ENCODE measurements at places on chromosomes 6 and 20. TPM values are rescaled to one million over a fixed set of nuclear protein-coding genes. Genes with fewer than 3 reads are reported as not detected.

LINC00237 gene
- not detected for total RNA-seq

ULBP2 gene
- total RNA-seq = 0.66 TPM

CSNK2B gene
- 106 TPM for total RNA-seq

RBM24 gene
- total RNA-seq = 6.1 TPM

SLC35D3 gene
- not detected for total RNA-seq

SYCP2L gene
- 1.3 TPM for total RNA-seq

RIPOR3 gene
- total RNA-seq = 8.0 TPM

MYCT1 gene
- total RNA-seq = 20.1 TPM

KIAA1586 gene
- total RNA-seq = 16.5 TPM

NRSN1 gene
- not detected for total RNA-seq

TRIM31 gene
- not detected for total RNA-seq

DNA sequence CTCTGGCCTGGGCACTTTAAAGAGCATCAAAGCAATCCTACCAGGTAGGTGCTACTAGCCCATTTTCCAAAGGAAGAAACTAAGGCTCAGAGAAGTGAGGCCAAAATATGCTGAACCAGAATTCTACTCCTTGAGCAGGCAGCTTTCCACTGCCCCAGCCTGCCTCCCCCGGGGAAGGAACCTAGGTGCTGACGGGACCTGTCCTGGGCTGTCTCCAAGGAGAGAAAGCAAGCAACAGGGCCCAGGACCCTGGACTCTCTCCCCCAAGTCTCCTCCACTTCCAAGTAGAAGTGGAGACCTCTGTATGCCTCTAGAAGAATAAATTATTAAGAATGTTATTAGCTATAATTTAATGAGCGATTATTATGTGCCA, 159.5 kb downstream of the MRPL14 start:
- no peak overlapping the region for H3K27ac ChIP-seq
- H3K36me3 ChIP-seq = no peaks in the 10 kb centered on the region
- H3K4me3 ChIP-seq = no peak overlapping the region
- no peaks in the 10 kb centered on the region for H3K4me1 ChIP-seq

DNA sequence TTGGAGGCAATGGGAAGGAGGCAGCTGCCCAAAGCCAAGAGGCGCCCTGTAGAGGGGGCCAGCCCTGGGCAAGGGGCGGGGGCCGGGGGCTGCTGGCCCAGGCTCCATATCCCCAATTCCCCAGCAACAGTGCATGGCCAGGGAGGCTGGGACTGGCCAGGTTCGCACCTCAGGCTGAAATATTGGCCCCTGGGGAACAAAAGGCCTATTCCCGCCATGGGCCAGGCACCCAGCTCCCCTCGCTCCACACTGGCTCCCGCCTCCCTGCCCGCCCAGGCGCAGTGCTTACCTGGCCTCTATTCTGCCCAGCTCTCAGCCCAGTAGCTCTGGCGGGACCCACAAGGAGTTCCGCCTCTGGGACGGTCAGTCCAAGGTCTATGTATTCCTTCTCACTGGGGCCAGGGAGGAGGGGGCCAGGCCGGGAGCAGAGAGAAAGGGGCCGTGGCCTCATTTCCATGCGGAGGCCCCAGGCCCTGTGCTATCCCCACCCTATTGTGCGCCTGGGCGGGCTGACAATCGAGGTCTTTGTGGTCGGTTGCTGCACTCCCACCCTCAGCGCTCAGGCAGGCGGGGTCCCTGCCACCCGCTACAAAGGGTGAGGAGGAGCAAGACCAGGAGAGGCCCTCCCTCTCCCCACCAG, 42.3 kb downstream of the YTHDF1 start:
- peaks cover 2% of the 10 kb centered on the region for H3K27me3 ChIP-seq
- H3K27ac ChIP-seq = no peak overlapping the region
- no peak for DNase-seq

DNA sequence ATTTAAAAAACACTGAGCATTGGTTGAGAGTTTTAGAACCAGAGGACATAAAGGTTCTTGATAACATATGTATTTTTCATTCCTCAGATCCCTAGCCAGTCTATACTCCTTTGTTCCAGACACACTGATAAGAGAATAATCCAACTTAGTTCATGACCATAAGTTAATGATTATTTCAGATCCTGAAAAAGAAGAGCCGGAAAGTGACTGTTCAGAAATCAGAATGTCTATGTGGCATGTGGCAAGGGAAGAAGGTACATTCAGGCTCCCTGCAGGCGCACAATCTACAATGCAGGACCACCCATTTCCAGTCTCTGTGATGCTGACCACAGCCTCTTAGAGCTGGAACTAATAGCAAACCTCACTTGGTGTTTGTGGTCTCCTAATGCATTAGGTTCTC, 666.7 kb upstream of the AGPAT4 start:
- no peaks in the 10 kb centered on the region for H3K27me3 ChIP-seq
- H3K4me3 ChIP-seq = no peak overlapping the region
- H3K4me1 ChIP-seq = no peaks in the 10 kb centered on the region

DNA sequence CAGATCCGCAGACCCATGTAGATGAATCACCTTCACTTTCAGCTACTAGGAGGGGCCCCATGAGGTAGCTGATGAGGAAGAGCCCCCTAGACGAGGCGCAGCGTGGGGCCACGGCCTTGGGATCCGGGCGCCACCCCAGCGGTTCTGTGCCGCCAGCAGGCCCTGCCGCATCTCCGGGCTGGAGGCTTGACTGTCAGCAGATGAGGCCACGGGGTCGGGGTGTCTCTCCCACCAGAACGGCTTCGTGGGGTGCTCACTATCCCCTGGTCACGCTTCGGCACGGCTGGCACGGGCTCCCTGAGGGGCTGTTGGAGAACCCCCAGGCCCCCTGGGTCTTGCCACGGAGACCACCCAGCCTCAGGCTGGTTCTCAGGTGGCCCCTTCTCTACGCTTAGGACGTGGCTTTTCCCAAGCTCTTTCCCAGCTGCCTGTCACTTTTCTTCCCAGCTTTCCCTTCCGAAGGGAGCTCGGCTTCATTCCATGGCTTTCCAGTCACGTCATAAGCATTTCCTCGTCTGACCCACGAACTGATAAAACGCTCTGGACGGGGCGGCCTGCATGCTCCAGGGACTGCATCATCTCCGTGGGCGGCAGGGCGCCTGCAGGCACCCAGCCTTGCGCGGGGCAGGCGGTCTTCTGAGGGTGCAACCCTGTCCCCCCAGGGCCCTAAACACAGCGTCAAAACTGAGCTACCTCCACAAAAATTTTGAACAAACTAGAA, 85.9 kb downstream of the THBS2 start:
- H3K4me1 ChIP-seq = no peaks in the 10 kb centered on the region
- peak overlapping the region; percentile 91 for H3K27ac ChIP-seq
- peak; percentile 95 for DNase-seq
- no peaks in the 10 kb centered on the region for H3K27me3 ChIP-seq
- no peaks in the 10 kb centered on the region for H3K36me3 ChIP-seq

GRCh38 chr6:16264785-16265184, 26.4 kb downstream of the GMPR start:
- no peaks in the 10 kb centered on the region for H3K27me3 ChIP-seq
- no peaks in the 10 kb centered on the region for H3K36me3 ChIP-seq
- no peak for DNase-seq
- no peak overlapping the region for H3K27ac ChIP-seq
- no peaks in the 10 kb centered on the region for H3K4me1 ChIP-seq

GRCh38 chr20:2701671-2702081, 9.1 kb downstream of the EBF4 start:
- no peak for DNase-seq
- H3K36me3 ChIP-seq = no peaks in the 10 kb centered on the region
- no peak overlapping the region for H3K4me3 ChIP-seq
- no peaks in the 10 kb centered on the region for H3K27me3 ChIP-seq

DNA sequence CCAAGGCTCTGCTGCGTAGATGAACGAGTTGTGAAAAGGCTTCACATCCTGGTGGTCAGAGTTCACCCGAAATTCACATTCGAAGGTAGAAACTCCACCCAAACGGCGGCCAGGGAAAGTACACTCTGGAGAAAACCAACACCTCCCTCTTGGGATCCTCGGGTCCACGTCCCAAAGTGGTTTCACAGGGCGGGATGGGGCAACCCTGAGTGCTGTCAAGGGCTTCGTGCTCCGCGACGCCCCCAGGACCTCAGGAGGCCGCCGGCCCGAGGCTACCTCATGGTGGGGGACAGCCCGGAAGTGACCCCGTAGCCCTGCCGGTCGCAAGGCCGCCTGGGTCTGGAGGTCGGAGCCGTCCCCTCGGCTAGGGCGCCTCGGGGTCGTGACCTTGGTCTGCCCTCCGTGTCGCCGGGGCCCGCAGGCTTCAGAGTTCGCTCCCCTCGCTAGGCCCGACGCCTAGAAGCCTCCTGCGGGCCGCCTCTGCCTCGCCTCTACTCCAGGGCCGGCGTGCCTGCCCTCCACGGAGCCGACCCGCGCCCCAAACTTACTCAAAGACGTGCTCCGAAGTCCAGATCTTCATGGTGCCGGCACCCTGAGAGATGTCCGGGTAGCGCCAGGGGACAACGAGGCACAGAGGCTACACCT, at the start of gene PRELID3B:
PRELID3B (minus strand) TSS at position 636 of the 645 bp plus-strand sequence; CDS start at position 580, 56 bp downstream.
- peaks cover 1% of the 10 kb centered on the region for H3K36me3 ChIP-seq
- H3K4me3 ChIP-seq = peak within 1 kb of the TSS; percentile 88
- H3K27ac ChIP-seq = peak within 1 kb of the TSS; percentile 48
- no peak for DNase-seq

DNA sequence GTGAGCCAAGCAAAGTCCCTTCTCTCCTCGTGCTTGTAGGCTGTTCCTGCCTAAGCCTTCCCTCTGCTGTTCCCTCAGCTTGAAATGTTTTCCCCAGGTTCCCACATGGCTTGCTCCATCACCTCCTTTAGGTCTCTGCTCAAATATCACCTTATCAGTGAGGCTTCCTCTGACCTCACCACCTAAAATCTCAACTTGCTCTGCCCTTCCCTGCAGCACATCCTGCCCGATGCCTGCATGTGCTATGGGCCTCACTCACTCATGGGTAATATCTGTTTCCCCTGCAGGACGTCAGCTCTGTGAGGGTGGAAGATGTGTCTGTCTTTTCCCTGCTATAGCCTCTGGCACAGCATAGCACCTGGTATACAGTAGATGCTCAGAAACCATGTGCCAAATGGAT, 29.9 kb upstream of the FKBP1A start:
- no peak overlapping the region for H3K27ac ChIP-seq
- no peaks in the 10 kb centered on the region for H3K36me3 ChIP-seq
- no peak overlapping the region for H3K4me3 ChIP-seq
- H3K4me1 ChIP-seq = no peaks in the 10 kb centered on the region
- no peaks in the 10 kb centered on the region for H3K27me3 ChIP-seq

GRCh38 chr20:12764053-12764452, 244.7 kb upstream of the SPTLC3 start:
- H3K4me3 ChIP-seq = no peak overlapping the region
- no peak overlapping the region for H3K27ac ChIP-seq
- no peaks in the 10 kb centered on the region for H3K27me3 ChIP-seq
- H3K4me1 ChIP-seq = no peaks in the 10 kb centered on the region
- DNase-seq = no peak

DNA sequence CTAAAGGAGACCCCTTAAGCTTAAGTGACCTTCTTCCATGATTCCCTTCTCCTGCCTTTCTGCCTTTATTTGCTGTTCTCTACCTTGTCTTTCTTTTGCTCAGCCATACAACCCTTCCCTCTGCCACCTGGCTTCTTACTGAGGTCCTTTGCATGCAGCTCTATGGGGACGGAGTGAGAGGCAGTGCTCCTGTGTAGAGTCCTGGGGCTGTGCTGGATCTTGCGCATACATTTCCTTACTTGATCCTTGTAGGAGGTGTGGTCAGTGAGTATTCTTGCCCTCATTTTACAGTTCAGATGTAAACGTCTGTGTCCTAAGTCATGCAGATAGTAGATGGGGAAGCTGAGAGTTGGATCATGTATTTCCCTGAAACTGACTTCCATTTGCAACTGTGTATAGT, 5.7 kb downstream of the SASH1 start:
- no peak overlapping the region for H3K4me3 ChIP-seq
- no peak for DNase-seq
- H3K27ac ChIP-seq = no peak overlapping the region
- H3K36me3 ChIP-seq = no peaks in the 10 kb centered on the region

- DNase-seq = no peak
- no peak overlapping the region for H3K4me3 ChIP-seq
- H3K27ac ChIP-seq = no peak overlapping the region
- no peaks in the 10 kb centered on the region for H3K4me1 ChIP-seq
- no peaks in the 10 kb centered on the region for H3K27me3 ChIP-seq
- no peaks in the 10 kb centered on the region for H3K36me3 ChIP-seq
Observed at GRCh38 chr20:6579824-6580223, 187.7 kb upstream of the BMP2 start.

DNA sequence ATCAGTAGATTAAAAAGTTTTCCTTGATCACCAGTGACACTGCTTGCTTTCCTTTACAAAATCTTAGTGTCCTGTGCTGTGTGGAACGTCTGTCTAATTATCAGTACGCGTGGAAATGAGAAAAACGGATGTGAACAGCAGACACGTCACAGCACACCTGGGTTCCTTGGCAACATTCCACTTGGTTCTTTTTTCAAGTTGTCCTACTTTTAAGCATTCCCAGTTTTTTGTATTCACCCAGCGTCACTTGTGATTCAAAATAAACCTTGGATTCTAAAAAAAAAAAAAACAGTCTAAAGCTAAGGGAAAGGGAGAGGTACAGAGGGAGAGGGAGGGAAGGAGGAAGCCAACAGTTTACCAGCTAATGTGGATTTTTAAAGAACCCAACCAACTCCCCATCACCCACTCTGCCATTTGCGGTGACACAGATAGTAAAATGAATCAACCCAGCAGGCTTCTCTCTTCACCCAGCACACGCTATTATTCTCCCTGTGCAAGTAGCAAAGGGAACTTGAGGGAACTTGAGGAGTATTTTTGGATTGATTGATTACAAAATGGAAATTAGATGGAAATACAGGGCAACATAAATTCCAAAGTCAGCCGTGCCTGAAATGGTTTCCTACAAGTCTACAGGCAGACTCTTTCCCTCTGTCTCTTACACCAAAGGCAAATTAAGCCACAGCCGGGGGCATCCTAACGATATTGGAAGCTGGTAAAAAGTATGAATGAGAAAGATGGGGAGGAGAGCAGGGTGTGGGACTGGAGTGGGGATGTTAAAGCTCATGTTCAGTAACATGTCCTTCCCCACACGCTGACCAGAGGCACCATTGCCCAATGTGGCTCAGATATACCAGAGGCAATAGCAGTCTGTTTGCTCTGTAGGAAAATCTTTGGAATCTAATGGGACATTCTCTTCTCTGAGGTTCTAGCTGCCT, 129.8 kb downstream of the SASH1 start:
- no peak overlapping the region for H3K4me3 ChIP-seq
- DNase-seq = no peak
- H3K36me3 ChIP-seq = peaks cover 6% of the 10 kb centered on the region
- no peak overlapping the region for H3K27ac ChIP-seq
- no peaks in the 10 kb centered on the region for H3K4me1 ChIP-seq

Data from aorta (tissue), 5 donors.